ENCODE measurements at places on chromosomes 11 and 22.
A peak's percentile ranks its signal among the peaks of the same experiment; 100 is the strongest.

- no peak for DNase-seq
These were observed 113.7 kb upstream of the NCAM1 start for GRCh38 chr11:112847568-112847967.

DNA sequence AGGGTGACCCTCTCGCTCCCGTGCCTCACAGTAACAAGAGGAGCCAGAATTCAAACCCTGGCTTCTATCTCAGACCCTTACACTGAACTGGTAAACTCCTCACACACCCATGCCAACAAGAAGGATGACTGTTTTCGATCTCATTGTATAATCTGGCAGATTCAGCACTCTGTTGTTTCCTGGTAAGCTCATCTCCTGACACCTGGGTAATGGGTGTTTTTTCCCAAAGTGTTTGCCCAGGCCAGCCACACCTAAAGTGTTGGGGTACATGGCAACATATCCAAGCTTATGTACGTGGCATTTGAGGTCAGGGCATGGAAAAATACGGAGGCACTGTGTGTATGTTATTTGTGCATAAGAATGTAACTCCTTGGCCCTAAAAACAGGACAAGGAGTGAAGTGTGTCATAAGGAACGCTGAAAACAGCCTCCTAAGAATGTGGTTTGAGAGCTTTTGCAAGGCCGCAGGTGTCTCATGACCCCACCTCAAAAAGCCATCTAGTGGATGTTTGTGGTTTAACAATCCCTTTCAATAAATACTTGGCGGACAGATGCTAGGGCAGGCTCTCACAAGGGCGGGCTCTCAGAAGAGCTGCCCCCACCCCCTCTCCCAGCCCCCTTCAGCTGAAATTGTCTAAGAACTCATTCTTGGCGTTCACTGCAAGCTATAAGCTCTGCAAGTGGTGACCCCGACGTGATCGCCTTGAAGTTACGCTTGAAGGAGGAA is at the start of gene MS4A15:
Gene MS4A15, plus strand, starts transcription at position 561 of the 726 bp plus-strand sequence. CDS start 6,867 bp downstream, outside the sequence.
- DNase-seq = no peak

DNA sequence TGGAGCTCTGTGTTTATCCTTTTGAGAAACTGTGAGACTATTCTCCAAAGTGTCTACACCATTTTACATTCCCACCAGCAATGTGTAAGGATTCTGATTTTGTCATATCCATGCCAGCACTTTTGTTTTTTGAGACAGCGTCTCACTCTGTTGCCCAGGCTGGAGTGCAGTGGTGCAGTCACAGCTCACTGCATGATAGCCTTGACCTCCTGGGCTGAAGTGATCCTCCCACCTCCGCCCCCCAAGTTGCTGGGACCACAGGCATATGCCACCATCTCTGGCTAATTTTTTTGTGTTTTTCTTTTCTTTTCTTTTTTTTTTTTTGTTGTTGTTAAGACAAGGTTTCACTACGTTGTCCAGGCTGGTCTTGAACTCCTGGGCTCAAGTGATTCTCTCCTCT is 35.3 kb downstream of the PPP6R3 start:
- DNase-seq = no peak

DNA sequence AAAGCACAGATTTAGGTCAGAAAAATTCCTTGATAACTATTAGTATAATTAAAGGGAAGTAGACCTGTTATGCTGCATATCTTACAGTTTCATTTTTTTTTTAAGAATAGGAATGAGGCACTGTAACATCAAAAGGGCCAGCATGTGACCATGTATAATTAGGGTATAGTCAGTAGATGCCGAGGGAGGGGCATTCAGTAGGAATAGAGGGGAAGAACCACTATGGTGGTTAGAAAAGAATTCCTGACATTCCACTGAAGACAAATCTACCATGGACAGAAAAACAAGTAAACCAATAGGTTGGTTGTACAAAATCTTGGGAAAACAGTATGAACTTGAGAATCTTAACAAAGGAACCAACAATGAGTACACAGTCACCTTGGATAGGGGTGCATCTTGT is 78.4 kb upstream of the CCDC179 start:
- no peak for DNase-seq

DNA sequence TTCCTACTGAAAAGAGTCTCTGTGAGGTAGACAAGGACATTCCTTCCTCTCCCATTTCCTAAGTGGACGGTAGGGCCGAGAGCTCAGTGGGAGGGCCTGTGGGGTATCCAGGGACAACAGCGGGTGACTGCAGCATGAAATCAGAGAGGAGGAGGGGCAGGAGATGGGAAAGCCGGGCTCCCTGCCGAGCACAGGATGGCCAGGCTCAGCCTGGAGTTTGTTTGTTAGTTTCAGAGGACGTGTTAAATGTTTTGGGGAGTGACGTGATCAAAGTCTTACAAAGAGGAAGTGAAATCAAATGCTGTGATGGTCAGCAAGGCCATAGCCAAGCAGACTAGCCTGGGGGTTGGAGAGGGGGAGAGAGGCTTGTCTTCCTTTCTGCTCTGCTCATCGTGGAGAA is 152.7 kb downstream of the ADAMTS15 start:
- DNase-seq = no peak

DNA sequence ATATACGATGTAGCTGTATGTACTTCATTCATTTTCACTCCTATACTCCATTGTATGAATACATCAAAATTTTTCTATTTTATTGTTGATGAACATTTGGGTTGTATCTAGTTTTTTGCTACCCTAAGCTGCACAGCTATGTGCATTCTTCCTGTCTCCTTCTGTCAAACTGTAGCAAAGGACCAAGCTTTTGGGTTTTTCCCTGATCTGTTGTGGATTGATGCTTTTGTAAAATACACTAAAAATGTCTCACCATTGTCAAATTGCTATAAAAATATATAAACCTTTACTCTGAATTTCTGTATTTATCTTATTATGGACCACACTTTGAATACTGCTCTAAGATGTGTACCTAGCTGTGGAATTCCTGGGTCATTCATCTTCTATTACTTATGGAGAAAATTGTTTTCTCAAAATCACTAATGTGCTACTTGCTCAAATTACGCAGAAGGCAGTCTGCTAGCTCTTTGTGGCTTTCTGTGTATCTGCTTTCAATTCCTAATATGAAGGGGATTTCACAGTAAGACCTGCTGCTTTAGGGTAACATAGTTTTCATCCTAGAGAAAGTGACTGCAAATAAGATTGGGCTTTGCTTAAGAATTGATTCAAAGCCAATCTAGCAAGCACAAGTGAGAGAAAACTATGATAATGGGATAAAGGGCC is 123.4 kb downstream of the CYP2R1 start:
- no peak for DNase-seq

GRCh38 chr11:34223021-34223813 is 117.8 kb downstream of the NAT10 start:
- DNase-seq = no peak

GRCh38 chr11:129800655-129801054 is 15.0 kb upstream of the TMEM45B start:
- no peak for DNase-seq

DNA sequence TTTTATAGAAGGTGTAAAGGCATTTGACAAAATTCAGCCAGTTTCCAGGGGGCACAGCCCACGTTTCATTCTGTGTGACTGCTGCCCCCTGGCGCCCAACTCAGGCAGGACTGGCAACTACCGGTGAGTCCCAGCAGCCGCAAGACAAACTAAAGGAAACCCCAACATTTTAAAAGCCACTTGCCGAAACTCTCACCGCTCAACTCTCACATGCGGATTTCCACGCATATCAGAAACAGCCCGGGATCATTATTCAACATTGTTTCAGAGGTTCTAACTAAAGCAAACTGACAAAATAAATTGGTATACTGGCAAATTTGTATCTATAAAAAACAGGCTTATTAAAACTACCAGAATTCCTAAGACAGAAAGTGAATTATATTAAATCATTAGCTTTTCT is 48.2 kb downstream of the MORC2 start:
- peak; percentile 67 for DNase-seq

GRCh38 chr11:134471087-134471715 is 59.2 kb upstream of the B3GAT1 start:
- DNase-seq = no peak

GRCh38 chr11:102332611-102332994 is 14.4 kb upstream of the BIRC2 start:
- DNase-seq = no peak

GRCh38 chr11:108959874-108960273 is 295.0 kb downstream of the DDX10 start:
- DNase-seq = no peak

GRCh38 chr22:42283278-42284201 is 13.1 kb upstream of the TCF20 start:
- no peak for DNase-seq
